ENCODE measurements at places on chromosomes 2 and 18. TPM values are rescaled to one million over a fixed set of nuclear protein-coding genes. Genes with fewer than 3 reads are reported as not detected.

CD226 gene
- total RNA-seq = 0.44 TPM

DNA sequence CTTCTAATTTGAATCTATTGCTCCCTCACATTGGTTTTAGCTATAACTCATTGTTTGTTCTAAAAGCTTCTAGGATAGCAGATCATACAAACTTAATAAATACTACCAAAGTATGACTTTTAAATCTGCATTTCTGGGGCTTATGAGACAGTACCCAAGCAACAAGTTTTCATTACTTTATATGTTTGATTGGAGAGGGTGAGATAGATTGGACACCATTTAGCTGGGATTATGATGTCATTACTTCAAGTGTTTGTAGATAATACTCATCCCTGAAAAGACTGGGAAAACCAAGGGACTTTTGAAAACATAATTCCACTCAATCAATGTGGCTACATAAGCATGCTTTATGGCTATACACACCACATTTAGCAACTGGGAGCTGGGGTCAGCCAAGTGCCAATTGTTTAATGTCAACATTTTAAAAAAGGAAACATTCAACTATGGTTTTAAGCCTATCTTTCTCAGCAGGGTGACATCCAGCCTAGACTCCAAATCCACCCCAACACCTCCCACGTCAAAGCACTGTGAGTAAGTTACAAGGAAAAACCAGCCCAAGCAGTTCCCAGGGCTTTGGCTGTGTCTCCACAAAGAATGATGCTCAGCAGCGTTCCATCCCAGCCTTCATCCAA lies 119.9 kb downstream of the ETAA1 start:
- ATAC-seq = peak; percentile 57

GRCh38 chr2:43218155-43218701 lies 8.2 kb downstream of the ZFP36L2 start:
- ATAC-seq = no peak

CRYGD gene
- total RNA-seq = not detected

DNA sequence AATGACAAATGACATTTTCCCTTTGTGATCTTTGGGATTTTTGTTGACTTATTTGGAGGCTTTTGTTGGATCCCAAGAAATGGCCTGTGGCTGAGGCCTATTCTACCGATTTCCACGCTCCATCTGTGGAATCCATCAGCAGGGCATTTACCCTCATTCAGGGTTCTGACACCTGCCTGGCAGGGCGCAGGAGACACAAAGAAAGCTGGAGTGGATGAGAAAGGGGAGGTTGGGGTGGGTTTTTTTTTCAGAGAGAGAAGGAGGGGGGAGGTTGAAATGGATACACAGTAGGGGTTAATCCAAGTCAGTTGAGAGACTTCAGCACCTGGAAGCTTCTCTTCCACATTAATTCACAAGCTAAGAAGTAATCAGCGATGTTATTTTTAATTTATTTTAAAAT lies 59.7 kb downstream of the PAX3 start:
- ATAC-seq = no peak

DNA sequence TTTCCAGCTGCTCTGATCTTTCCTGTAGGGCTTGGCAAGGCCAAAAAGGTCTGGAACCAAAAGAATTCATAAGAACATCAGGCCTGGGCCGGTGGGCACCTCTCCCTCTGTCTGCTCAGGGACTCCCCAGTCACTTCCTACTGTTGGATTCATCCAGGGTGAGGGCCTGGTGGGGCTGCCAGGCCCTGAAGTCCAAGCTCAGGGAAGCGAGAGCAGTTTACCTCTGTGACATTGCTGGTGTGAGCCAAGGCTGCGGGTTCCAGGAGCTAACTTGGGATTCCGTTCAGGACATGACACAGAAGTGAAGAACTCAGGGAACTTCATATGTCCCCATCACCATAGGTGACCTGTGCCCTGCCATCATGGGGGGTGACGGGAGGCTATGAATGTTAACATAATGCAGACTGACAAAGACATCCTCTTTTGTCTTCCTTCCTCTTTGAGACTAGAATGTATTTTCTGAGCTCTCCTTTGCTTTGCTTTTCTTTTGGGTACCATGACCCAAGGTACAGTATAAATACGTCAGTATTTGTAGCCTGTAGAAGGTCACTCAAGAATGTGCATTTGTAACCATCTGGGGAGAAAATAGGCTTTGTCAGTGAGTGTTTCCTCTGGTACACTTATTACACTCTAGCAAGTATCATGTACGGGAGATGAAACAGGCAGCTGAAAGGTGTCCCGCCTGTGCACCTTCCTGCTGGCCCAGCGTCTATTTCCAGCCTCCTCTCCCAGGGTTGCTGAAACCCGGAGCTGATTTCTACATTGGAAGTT lies 130.5 kb upstream of the SLC1A4 start:
- ATAC-seq = no peak

CXCR4 gene
- total RNA-seq = 3.6 TPM

- ATAC-seq = no peak
These were observed 188.7 kb downstream of the FTCDNL1 start for GRCh38 chr2:199662255-199662654.

GRCh38 chr2:10810202-10811161 lies 2.1 kb downstream of the PDIA6 start:
- no peak for ATAC-seq

PRSS56 gene
- not detected for total RNA-seq

TXNDC2 gene
- not detected for total RNA-seq

DNA sequence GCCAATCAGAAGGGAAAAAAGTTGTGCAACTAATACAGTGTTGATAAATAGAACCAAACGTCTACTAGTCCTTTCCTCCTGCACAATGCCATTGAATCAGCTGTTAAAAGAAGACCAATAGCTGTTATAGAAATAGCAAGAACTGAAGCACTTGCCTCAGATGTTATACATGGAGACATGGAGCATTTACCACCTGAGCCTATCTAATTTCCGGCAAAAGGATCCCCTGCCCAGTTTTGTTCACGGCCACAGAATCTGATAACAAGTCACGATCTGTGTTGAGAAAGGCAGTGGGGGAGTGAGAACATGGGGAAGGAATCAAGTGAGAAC lies 285.4 kb downstream of the ZEB2 start:
- ATAC-seq = no peak

GRCh38 chr18:73733806-73734314 lies 413.8 kb downstream of the FBXO15 start:
- no peak for ATAC-seq

- no peak for ATAC-seq
These were observed 1287.8 kb upstream of the TMEFF2 start for GRCh38 chr2:193482557-193482956.

DNA sequence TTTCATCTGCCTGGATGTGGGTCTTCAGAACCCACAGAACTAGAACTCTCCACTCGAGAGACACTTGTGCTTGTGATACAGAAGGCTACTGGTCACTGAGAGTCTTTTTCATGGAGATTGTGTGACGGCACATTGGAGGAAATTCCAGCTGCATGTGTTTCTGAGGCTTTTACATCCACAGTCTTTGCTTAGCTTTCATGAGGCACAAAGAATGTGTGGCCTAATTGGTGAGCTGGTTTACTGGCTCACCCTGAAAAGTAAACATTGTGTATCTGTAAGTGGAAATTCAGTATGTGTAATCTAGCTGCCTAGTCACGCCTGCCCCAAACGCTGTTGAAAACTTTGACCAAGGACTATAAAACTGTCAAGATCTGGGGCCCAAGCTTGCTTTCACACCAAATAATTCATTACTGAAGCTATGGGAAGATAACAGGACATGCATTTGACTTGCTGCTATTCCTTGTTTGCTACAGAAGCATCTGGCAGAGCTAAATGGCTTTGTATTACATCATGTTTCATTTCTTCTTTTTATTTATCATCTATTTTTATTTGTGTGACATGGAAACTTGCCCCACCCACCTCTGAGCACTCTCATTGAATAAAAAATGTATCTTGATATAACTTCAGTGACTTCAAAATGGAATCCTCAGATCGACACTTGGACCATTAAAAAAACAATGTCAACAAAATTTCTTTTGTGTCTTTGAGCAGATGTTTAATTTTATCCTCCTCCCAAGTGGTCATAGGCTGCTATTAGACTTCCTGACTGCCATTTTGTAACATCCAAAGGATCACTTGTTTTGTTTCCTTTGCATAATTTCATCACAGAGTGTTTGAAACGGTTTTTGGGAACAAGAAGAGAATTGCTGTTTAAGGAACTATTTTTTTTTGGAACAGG lies 80.2 kb downstream of the EFEMP1 start:
- ATAC-seq = peak; percentile 78

DNER gene
- total RNA-seq = 0.60 TPM

MYO7B gene
- total RNA-seq = 0.04 TPM

MAL gene
- 382 TPM for total RNA-seq

DNA sequence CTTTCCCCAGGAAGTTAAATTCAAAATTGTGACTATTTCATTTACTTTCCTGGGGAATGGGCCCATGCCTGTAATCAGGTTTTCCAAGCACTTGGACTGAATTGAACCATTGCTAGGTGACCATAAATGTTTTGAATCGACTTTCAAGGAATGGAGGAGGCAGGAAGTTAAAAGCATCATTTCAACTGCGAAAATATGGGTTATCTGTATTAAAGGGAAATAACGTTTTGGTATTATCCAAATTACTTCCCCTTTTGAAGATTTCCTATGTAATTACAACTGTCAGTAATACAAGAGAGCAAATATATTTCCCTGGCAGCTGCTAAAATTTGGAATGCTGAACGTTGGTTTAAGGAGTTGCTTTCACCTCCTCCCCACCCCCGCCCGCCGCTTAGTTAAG lies 19.0 kb downstream of the PNO1 start:
- ATAC-seq = no peak

- no peak for ATAC-seq
These were observed 57.7 kb downstream of the CIB4 start for GRCh38 chr2:26583381-26583911.

POTEJ gene
- not detected for total RNA-seq

DNA sequence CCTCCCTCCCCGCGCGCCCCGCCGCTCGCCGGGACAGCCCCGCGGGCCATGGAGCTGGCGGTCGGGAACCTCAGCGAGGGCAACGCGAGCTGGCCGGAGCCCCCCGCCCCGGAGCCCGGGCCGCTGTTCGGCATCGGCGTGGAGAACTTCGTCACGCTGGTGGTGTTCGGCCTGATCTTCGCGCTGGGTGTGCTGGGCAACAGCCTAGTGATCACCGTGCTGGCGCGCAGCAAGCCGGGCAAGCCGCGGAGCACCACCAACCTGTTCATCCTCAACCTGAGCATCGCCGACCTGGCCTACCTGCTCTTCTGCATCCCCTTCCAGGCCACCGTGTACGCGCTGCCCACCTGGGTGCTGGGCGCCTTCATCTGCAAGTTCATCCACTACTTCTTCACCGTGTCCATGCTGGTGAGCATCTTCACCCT lies 865 bp downstream of the GALR1 start:
- no peak for ATAC-seq

CDH2 gene
- not detected for total RNA-seq

BUB1 gene
- 15.9 TPM for total RNA-seq

DNA sequence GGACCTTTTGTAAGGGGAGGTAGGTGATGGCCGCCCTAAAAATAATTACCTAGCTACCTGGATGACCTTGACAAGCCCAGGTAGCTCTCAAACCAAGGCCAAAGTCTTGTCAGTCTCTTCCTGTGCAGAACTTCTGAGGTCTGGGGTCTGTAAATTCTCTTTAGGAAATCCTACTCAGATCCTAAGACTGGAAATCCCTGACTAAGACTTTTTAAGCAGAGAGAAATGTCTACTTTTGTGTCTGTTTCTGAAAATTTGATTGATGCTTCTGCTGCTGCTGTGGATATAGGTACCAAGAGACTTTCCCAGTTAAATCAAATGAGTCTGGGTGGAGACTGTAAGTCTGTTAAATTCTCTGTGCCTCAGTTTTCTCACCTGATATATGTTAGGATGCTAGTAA lies 36.9 kb upstream of the SIX3 start:
- no peak for ATAC-seq

- ATAC-seq = no peak
These were observed 26.2 kb downstream of the CYRIA start for GRCh38 chr2:16639431-16639830.

- no peak for ATAC-seq
These were observed 343.7 kb downstream of the SPAG16 start for GRCh38 chr2:213627835-213628460.
